ENCODE measurements at places on chromosomes 2 and 18.

DNA sequence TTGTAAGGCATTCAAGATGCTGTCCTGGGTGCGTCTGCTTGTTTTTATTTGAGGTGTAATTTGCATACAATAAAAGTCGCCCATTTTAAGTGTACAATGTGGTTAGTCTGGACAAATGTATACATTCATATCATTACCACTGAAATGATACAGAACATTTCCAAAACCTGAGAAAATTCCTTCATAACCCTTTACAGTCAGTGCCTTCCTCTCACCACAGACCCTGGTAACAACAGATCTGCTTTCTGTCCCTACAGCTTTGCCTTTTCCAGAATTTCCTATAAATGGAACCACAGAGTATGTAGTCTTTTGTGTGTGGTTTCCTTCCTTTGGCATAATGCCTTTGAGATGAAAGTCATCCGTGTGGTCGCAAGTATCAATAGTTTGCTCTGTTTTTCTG is 45.8 kb upstream of the NFU1 start:
- DNase-seq, result no peak

DNA sequence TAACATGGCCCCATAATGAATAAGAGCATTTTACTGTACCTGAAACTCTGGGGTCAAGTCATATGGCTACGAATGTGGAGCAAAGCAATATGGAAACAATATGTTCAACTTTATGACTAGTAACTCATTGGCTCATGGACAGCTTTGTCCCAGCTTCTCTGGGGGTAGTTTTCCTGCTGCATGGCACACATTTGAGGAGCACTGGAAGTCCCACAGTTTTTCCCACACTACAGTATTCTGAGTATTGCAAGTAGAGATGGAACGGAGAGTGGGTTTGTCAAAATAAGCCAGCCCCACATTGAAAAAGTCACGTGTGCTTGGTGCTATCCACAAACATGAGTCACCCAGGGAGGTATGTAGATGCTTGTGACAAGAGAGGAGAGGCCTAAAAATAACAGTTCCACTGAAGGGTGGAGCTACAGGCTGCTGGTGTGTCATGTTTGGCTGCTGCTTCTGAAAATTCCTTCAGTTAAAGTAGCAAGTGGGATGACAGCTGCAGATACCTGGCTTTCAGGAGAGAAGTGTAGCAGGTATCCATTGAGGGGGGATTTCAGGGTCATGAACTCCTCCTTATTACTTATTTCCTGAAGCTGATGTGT is 48.2 kb upstream of the CTAGE1 start:
- DNase-seq, result no peak

GRCh38 chr2:10846110-10846861 is 33.7 kb upstream of the PDIA6 start:
- DNase-seq, result no peak

DNA sequence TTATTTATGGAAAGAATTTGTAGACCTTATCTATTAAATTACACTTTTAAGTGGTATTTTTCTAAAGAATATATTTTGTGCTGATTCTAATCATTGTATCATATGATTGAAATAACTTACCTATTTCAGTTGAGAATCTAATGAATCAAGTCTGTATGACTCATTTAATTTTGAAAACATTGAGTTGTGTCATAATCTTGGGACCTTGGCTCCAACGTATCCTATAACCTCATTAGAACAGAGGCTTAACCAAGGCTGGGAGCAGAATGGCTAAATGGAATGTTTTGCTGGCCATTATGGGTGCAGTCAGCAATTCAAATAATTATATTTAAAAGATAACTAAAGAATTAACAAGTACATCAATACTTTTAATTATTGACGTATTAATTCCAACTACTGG is 19.6 kb upstream of the GULP1 start:
- DNase-seq, result no peak

- DNase-seq, result no peak
These were observed 818.9 kb downstream of the CBLN2 start for GRCh38 chr18:71725256-71725655.

DNA sequence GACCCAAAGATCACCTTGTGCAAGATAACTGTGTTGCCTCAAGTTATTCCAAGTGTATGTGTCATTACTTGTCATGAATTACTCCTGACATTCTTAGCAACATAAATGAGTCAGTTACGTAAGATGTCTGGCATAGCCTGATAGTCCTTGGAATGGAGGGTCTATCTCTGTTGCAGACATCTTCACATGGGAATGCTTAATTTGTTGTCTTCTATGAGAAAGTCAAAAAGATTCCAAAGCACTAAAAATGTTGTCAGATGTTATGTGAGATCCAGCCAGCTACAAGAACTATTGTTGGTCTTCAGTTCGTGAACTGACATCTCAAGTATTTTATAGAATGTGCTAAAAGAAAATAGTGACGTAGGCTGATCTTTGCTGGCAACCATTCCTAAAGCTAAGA is 178.2 kb upstream of the RASGRP3 start:
- no peak for DNase-seq

GRCh38 chr2:117997872-117998454 is 15.9 kb downstream of the CCDC93 start:
- DNase-seq, result no peak

- DNase-seq, result no peak
These were observed 240.2 kb downstream of the SH3BP4 start for GRCh38 chr2:235191978-235192377.

DNA sequence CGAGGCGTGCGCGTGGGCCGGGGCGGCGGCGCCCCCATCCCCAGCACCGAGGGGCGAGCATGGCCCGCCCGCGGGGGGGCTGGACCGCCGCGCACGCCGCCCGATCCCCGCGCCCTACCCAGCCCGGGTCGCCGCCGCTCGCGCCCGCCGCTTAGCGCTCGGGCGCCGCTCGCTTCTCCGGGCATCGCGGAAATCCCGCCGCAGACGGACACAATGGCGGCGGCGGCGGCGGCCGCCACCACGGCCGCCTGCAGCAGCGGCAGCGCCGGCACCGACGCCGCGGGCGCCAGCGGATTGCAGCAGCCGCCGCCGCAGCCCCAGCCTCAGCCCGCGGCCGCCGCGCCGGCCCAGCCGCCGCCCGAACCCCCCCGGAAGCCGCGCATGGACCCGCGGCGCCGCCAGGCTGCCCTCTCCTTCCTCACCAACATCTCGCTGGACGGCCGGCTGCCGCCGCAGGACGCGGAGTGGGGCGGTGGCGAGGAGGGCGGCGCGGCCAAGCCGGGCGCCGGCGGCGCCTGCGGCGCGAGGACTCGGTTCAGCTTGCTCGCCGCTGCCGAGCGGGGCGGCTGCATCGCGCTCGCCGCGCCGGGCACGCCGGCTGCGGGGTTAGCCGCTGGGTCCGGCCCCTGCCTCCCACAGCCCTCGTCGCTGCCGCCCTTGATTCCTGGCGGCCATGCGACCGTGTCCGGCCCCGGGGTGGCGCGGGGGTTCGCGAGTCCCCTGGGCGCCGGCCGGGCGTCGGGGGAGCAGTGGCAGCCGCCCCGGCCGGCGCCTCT is 453 bp downstream of the CABLES1 start:
- peak; percentile 61 for DNase-seq

DNA sequence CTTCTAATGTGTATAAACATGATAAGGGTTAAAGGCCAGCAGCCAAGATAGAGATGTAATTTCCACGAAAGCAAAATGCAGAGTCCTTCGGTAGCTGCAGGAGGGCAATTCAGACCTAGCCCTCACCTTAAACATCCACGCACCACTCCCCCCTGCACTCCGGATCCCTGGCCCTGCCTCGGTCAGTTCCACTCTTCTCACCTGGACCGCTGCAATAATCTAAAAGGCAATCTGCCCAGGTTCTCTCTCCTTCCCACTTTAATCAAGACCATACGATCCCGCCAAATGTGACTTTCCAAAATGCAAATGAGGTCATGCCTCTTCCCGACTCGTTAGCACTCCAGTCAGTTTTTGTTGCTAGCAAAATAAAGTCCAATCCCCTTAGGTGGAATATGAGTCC is 485.2 kb downstream of the EIPR1 start:
- no peak for DNase-seq

GRCh38 chr2:20674974-20675679 is 8.2 kb downstream of the GDF7 start:
- DNase-seq, result no peak

DNA sequence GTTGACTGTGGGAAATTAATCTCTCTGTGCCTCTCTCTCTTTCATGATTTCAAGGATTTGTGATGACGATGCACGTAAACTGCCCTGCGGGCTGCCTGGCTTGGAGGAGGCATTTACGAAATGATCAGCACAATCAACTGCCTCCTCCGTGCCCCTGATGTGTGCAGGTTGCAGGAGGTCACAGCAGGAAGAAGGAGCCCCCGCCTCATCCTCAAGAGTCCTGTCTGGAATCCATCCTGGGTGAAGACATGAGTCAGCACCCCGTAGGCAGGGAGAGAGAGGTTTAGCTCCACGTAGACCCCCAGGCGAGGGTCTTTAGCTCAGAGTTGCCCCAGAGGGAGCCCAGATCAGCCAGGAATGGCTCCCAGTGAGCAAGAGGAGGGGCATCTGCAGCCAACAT is 17.1 kb upstream of the TEX51 start:
- no peak for DNase-seq

- no peak for DNase-seq
These were observed 27.4 kb upstream of the ERCC3 start for GRCh38 chr2:127321303-127321702.

GRCh38 chr2:85221067-85221691 is 88.0 kb downstream of the TCF7L1 start:
- DNase-seq, result no peak

DNA sequence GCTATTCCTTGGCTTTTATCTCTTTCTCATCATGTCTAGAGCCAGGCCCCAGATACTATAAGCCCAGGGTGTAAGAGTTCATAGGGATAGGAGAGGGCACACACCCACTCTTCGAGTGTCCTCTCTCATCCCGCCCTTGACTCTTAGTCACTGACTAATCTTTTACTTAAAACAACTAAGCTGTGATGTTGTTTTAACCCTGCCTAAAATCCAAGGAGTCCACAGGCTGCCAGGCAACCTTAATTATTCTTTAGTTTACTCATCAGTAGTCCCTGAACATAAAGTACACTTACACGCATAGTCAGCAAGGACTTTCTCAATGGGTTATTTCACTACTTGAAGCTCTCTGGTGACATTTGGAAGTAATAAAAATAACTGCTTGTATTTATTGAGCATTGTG is 28.4 kb downstream of the GREB1L start:
- no peak for DNase-seq
